ENCODE measurements at places on chromosomes 5 and 9.

DNA sequence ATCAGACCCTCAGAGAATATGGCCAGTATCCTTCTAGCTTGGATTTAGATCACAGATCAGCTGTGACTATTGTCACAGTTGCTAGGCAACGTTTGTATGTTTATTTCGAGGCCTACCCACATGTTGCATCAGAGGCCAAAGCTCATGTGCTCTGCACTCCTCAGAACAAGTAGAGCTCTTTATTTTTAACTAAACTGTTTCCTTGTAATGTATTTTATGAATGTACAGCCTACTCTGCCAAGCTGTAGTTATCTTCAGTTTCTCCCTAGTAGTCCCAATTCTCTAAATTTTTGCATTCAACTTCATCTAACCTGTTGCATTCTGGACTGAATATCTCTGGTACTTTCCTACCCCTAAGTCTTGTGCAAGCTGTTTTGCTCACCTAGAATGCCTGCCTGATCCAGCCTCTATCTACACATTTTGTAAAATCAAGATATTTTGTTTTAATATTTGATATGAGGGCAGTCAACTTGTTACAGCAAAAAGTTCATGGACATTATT lies 52.8 kb downstream of the CAST start:
- peak; percentile 74 for DNase-seq

DNA sequence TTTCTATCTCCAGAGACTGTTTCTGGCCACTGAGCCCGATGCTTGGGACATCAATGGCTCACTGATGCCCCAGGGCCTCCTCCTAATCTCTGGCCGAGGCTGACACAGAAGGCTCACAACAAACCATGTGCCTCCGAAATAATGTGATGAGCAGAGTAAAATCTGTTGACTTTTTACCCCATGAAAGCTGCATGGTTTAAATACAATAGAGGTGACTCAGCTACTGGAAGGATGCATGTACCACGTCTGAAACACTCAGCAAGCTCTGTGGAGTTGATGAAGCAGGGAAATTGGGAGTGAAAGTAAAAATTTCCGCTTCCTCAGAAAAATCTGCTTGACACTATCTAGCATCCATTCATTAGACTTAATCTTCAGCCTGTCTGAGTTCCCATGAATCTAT lies 111.1 kb upstream of the EQTN start:
- DNase-seq, result peak; percentile 64

- no peak for DNase-seq
Measured at GRCh38 chr9:128577206-128577605, 24.8 kb downstream of the SPTAN1 start.

DNA sequence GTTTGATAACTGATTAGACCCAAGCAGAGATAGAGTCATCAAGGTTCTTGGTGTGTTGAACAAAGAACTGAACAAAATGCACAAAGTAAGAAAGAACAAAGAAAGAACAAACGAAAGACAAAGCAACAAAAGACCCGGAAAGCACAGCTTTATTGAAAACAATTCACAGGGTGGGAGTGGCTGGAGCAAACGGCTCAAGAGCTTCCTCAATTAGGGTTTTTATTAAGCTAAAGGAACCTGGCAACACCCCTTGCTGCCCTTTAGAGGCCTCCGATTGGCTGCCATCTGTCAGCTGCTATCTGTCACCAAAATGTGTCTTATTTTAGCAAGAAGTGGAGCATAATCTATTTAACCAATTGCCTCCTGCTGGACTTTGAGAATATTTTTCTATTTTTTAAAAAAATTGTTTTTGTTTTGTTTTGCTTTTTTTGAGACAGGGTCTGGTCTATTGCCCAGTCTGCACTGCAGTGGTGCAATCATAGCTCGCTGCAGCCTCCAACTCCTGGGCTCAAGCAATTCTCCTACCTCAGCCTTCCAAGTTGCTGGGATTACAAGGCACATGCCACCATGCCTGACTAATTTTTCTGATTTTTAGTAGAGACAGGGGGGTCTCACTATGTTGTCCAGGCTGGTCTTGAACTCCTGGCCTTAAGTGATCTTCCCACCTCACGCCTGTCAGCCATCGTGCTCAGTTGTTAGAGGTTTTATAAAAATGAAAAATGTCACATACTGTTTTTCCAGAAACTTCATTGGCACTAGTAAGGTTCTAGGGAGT lies 7.7 kb upstream of the ABO start:
- DNase-seq, result no peak

GRCh38 chr5:150143350-150144245 lies 12.0 kb downstream of the PDGFRB start:
- peak; percentile 93 for DNase-seq

DNA sequence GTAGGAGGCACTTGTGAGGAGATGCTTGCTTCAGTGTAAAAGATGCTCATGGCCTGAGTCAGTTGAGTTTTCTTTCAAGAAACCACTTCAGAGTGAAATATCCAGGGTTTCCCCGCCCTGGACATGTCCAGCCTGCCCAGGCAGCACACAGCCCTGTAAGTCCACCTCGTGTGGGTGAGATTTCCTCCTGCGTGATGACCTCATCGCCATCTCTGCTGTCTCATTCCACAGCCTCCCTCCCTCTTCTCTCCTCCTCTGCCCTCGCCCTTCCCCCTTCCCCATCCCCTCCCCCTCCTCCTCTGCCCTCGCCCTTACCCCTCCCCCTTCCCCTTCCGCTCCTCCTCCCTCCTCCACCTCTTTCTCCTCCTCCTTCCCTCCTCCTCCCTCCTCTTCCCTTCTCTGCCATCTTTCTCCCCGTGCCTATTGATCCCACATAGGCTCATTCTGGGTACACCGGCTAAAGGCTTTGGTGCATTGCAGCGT lies 34.0 kb upstream of the NCS1 start:
- DNase-seq, result peak; percentile 86

DNA sequence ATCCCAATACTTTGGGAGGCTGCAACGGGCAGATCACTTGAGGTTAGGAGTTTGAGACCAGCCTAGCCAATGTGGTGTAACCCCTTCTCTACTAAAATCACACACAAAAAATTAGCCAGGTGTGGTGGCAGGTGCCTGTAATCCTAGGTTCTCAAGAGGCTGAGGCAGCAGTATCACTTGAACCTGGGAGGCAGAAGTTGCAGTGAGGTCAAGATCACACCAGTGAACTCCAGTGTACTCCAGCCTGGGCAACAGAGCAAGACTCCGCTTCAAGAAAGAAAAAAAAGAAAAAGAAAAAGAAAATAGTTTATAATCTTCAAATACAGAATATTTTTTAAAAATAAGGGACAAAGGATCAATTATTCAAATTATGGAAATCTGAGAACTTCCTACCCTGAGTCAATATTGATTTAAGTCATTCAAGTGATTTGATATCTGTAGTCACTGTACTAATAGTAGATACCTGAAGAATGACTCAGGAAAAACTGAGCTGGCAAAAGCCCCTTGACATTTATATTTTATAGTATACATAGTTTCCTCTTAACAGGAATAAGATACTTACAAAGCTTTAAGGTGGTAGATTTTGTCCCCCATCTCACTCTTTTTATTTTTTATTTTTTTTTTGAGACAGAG lies 61.8 kb downstream of the PTBP3 start:
- peak; percentile 10 for DNase-seq

Data from fibroblast of skin of right quadriceps (primary cell).